NCI-H774 (cell line): ENCODE measurements at places on chromosomes 3 and 15.

DNA sequence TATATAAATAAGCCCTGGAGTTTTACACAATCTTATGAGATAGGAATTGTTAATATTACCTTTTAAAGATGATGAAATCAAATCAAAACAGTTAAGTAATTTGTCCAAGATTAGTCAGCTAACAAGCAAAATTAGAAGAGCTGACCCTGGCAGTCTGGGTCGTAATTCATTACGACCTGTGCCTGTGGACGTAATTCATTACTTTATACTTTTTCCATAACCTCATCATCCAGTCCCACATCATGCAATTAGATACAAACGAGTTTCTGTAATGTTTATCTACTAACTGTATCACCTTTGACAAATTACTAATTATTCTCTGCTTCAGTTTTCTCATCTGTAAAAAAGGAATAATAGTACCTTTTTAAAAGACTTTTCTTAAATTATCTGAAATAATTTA lies 665.9 kb downstream of the ZBBX start:
- no peak for DNase-seq

DNA sequence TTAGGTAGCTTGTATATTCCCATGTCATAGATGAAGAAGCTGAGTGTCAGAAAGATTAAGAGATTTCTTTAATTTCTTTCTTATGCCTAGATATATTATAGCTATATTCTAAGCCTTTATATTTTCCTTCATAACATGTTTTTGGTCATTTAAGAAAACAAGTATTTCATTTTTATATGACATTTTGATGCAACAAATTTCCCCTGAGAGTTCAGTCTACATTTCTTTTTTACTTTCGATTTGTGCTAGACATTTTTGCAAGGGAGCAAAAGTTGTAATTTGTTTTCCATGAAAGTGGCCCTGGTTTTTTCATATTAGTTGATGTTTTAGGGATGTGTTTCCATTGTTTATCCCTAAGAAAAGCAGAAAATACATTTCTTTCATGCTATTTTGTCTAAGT lies 344.9 kb downstream of the NLGN1 start:
- DNase-seq = peak; percentile 11

DNA sequence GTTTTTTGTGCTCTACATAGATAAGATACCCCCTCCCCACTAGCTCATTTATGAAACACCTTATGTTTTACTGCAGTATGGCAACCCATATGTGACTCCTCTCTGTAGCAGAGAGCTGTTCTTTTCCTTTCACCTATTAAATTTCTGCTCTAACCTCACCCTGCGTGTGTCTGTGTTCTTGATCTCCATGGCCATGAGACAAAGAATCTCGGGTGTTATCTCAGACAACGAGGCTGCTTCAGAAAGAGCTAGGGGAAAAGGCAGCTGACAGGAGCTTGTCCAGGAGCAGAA lies 18.0 kb downstream of the CCR8 start:
- no peak for DNase-seq

- no peak for DNase-seq
Observed at GRCh38 chr3:141928631-141929270, 52.3 kb downstream of the ATP1B3 start.

DNA sequence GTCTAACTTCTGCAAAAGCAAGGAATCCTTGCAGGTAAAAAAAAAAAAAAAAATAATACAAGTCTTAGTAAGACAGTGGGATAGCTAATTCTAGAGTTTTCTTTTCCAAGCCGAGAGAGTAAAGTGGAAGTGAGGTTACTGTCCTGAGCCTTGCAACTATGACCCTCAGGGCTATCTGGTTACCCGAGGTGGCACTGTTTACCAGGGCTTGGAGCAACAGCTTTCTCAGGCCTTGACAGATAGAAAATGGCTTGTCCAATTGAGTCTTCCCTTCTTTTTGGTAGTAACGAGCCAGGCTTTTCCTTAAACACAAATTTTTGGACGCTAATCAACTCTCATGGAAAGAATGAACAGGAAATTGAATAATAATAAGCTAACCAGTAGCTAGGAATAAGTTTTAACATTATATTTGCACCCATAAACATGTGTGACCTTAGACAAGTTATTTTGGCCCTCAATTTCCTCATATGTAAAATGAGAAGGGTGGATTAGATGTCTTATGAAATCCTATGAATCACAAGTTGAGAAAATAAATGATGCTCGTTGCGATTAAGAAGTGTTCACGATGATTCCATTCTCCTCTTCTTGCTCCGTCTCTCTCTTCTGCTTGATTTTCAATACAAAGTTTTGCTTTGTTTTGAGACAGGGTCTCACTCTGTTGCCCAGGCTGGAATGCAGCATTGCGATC lies 236.9 kb upstream of the KBTBD8 start:
- DNase-seq = no peak

DNA sequence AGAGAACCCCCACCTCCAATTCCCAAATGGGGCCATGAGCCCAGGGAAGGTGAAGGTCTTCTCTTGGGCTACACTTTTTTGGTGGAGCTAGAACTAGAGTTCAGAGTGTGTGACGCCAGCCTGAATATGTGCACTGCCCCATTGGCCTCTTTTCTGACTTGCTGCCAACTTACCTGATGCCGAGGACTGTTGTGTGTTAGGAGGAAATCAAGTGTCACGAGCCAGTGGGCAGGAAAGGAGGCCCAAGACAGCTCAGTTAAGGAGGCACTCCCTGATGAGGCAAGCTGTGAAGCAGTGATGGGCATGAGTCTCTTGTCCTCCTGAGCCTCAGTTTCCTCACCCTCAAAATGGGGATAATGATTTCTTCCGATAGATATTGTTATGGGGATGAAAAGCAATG lies 107.8 kb downstream of the ANP32A start:
- DNase-seq = no peak

DNA sequence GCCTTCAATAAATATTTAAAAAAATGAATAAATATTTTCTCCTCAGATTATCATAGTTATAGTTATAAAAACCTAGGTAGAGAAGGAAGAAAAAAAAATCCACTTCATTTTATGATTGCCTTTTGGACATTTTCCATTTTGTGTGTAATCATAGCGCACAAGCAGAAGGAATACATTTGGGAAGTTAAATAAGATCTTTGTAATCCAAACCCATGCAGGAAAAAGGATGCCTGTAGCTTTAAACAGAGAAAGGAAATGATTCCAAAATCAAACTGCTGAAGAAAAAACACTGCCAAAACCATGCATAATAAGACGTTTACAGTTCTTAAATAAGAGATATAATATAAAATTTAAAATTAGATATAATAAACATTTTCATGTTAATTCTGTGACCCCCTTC lies 7.4 kb upstream of the CCDC54 start:
- DNase-seq = no peak

DNA sequence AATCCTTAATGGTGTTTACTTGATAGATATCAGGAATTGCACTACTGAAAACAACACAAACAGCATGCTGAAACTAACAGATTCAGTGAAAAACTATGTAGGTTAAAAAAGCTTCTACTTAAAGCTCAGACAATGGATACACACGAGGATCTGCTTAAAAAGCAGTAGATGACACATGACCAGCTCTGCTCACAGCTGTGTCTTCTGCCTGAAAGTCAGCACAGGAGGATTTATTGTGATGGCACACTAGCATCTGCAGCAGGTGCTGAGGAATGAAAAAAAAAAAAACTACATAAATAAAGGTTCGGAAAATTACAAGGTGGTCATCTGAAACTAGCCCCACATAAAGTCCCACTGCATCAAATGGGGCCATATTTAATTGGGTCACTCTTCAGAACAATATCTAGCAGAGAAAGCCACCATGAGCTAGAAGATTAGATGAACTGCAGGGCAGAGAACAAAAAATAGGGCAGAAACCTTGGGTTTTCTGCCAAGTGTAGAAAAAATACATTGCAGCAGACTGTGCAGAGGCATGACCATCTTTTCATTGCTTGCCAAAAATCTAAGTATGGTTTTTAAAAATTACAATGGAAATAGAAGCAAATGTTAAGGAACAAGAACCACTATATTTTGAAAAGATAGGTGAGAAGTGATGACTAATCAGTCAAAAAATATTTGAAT lies 13.2 kb upstream of the GOLM2 start:
- no peak for DNase-seq

- no peak for DNase-seq
Observed at GRCh38 chr3:14517601-14518431, 22.3 kb downstream of the GRIP2 start.

GRCh38 chr3:172685331-172686214 lies 25.3 kb downstream of the NCEH1 start:
- DNase-seq = no peak

- no peak for DNase-seq
Observed at GRCh38 chr3:20576228-20576627, 390.2 kb upstream of the SGO1 start.

DNA sequence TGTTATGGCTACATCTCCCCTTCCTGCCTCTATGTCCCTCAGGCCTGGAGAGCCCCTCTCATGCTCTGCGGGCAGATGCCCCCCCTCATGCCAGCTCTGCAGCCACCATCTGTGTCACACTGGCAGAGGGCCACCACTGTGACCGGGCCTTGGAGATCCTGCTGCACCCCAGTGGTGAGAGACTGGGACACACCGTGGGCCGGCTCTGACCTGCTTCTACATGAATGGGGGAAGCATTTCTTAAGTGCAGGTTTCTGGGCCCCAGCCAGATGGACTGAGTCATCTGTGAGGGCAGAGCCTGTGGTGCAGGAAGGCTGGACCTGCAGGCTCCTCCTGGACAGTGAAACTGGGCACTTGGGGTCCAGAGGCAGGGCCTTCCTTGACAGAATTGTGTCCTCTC lies 4.8 kb downstream of the VWA5B2 start:
- DNase-seq = no peak

- DNase-seq = no peak
Observed at GRCh38 chr15:45372041-45372995, 6.0 kb downstream of the GATM start.

GRCh38 chr3:5332270-5332956 lies 144.9 kb downstream of the EDEM1 start:
- DNase-seq = no peak

GRCh38 chr3:72487078-72487765 lies 361.0 kb downstream of the SHQ1 start:
- no peak for DNase-seq

- no peak for DNase-seq
Observed at GRCh38 chr15:84647726-84648125, 6.4 kb downstream of the WDR73 start.

DNA sequence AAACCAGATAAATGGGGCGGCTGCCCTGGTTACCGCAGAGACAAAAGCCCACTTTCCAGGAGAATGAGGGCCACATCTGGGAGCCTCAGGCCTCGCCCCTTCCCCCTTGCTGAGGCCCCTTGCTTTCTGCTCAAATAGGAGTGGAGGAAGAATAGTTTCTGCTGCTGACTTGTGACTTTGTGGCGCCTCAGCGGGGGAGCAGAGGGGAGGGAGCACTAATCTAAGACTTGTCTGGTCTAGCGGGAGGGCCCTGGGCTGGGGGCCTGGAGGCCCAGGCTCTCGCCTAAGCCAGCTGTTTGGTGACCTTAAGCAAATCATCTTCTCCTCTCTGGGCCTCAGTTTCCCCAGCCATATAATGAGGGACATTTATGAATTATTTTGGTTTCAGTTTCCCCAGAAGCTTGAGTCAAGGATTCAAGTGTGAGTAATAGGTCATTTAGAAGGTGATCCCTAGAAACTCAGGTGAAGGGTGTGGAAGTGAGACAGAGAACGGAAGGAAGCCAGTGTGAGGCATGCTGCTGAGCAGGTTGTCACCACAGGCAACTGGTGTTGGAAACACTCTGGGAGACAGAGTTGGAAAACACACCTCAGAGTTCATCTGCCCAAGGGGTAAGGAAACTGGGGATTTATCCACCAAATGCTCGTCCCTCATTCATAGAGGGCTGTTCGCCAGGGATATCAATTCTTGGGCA lies 25.9 kb upstream of the SMAD3 start:
- DNase-seq = no peak

DNA sequence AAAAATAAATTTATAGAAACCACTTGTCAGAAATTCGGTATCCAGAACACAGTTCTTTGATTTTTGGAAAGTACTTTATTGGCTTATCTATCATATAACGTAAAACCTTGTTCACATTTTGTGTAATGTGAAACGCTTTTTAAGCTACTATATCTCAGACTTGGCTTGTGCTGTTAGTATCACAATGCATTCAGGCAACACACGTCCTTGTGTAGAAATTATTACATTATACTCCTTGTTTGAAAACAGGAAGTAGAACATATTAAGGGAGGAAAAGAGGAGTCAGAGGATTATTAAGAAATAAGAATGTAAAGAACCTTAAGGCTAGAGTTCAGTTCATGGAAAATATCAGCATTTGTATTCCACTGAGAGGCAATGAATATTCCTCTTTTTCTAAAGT lies 1.6 kb downstream of the DNAJC13 start:
- DNase-seq = no peak

- DNase-seq = no peak
Observed at GRCh38 chr3:126158016-126158911, 22.1 kb downstream of the ALDH1L1 start.

DNA sequence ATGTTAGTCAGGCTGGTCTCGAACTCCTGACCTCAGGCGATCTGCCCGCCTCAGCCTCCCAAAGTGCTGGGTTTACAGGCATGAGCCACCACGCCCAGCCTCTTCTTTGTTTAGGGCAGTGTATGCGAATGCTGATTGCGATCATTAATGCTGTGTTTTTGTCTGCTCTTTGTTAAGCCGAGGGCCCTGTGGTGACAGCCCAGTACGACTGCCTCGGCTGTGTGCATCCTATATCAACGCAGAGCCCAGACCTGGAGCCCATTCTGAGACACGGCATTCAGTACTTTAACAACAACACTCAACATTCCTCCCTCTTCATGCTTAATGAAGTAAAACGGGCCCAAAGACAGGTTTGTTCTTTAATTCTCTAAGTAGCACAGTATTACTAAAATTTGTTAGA lies 7.8 kb downstream of the KNG1 start:
- no peak for DNase-seq

DNA sequence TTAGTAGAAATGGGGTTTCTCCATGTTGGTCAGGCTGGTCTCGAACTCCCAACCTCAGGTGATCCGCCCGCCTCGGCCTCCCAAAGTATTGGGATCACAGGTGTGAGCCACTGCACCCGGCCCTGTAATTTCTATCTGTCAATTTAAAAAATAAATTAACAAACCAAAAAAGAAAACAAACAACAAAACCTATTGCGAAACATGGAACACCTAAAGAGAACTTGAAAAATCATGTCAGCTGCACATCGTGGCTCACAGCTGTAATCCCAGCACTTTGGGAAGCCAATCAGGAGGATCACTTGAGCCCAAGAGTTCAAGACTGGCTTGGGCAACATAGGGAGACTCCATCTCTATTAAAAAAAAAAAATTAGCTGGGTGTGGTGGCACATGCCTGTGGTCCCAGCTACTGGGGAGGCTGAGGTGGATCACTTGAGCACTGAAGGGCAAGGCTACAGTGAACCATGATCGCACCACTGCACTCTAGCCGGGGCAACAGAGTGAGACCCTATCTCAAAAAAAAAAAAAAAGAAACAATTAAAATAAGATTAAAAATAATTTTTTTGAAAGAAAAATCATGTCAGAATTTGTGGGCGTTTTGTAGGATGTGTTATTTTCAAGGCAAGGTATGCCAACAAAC lies 19.6 kb downstream of the PARP6 start:
- no peak for DNase-seq

- no peak for DNase-seq
Observed at GRCh38 chr3:125051715-125052581, 3.8 kb downstream of the HEG1 start.
